ENCODE measurements at places on chromosomes 11 and 22. TPM values are rescaled to one million over a fixed set of nuclear protein-coding genes. Genes with fewer than 3 reads are reported as not detected.

DNA sequence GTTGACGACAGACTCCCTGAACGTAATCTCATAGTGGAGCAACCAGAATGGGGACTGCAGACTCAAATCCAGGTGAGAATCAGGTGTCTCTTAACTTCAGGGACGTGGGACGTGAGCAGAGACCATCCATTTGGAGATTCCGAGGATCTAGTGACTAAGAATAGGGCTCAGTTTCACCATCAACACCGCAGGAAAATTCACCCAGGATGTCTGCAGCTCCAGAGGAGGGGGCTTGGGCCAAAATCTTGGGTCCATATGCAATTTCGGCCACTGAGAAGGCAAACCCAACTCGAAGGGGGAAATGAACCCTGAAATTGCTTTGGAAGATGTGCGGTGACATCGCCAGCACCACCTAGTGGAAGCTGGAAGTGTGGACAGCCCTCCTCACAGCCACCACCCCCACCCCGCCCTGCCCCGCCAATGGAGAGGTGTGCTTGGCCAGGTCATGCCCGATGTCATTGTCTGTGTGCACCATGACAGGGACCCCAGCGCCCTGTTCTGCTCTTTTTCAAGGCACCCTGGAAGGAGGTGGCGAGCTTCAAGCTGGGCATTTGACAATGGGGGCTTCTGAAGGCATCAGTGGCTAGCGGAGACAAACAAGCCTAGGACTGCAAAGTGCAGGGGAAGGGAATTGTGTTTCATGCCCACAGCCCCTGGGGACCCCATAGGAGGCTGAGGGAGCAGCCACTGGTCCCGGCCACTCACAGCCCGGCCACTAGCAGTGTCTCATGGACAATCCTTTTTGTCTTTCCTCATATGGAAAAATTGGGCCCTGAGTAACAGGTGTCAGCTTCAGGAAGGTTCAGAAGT is 24.8 kb downstream of the APOL1 start:
- DNase-seq, result peak; percentile 65

DNA sequence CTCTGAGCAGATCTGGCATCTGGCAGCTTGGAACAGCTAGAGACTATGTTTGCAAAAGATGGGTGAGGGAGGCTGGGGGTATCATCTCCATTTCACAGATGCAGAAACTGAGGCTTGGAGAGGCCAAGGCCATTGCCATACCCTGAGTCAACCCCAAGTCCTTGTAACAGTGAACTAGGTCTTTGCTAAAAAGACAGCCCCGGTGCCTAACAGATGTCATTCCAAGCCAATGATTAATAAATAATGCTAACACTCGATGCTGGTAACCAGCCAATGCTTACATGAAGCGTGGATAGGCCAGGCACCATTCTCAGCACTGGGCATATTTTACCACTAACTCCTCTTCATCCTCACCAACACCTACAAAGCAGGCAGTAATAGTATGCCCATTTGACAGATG is 164.0 kb downstream of the MN1 start:
- no peak for DNase-seq

GRCh38 chr11:76526878-76527277 is 82.1 kb downstream of the EMSY start:
- no peak for DNase-seq

Gene OR5AK2
- total RNA-seq, result not detected

Gene VWCE
- 2.4 TPM for total RNA-seq

Gene ANGPTL5
- not detected for total RNA-seq

GRCh38 chr11:14027525-14027924 is 65.0 kb downstream of the SPON1 start:
- DNase-seq, result no peak

GRCh38 chr11:40602866-40603552 is 856.4 kb downstream of the LRRC4C start:
- DNase-seq, result no peak

- DNase-seq, result no peak
Measured at GRCh38 chr11:20022363-20023081, 137.8 kb downstream of the DBX1 start.

DNA sequence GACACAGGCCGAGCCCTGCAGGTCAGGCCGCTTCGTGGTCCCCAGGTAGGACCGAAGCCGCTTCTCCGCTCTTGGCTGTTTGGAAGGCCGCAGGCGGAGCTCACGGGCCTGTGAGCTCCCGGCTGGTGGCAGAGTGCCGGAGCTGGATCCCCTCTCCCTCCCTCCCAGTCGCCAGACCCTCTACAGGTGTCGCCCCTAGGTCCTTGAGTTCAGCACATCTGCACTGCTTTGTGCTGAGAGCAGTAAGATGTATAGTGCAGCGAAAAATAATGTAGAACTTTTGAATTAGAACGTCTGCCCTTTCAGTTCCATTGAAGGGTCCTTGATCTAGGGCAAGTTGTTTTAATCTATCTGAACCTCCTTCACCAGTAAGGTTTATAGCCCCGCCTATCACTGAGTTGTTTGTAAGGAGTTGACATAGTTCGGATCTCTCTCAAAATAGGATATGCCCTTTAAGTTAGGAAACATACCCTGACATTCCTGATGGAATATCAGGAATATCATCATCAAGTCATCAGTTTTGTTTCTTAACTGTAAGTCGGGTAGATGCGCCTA is 419 bp downstream of the ANKRD49 start:
- no peak for DNase-seq

- DNase-seq, result no peak
Measured at GRCh38 chr11:105245781-105246315, 106.3 kb upstream of the CARD18 start.

GRCh38 chr11:86174101-86175046 is 70.2 kb upstream of the EED start:
- DNase-seq, result no peak

DNA sequence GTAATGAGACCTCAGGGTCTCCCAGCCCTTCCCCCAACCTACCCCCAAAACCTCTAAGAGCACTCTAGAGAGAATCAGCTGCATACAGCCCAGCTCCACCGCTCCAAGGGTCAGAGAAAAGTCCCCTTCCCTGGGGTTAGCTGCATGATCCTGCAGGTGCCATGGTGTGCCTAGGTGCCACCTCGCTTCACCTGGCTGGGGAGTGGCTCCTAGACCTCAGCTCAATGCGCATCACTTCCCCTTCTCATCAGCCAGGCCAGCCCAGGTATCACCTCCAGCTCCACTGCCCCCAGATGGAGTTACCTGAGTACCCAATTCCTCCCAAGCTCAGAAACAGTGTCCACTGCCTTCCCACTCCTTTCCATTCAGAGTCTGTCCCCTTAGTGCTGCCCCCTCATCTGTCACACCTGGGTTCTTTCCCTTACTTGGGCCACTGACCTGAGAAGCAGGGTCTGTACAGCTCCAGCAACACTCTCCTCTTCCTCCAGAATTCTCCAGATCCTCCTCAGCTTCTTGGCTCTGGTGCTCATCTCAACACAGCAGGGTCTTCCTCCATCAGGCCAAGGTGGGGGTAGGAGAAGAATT is 1.3 kb downstream of the STARD10 start:
- no peak for DNase-seq

DNA sequence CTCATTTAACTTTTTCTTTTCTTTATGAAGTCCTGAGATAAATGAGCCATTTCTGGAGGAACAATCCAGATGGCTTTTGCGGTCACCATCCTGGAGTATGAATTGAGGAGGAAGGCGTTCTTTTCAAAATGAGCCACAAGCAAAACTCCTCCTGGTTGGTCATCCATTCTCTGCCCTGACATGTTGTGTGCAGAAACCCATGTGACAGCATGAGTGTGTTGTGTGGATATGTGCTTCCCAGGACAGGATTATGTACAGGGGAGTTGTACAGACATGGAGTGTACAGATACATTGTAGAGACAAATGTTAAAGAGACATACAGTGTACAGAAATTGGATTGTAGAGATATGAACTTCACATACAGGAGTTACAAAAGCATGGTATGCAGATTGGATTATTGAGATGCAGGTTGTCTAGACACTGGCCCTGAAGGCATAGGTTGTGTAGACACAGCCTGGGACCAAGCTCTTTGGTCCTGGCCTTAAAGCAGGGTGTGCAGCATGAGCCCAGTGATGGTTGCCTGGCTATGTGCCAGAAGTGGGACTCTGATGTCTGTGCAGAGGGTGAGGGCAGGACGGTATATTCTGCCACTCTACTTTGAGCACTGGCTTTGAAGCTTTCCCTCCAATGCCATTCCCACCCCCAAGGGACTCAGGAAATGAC is 178.5 kb upstream of the ZBED5 start:
- DNase-seq, result no peak

- no peak for DNase-seq
Measured at GRCh38 chr22:46936378-46936903, 174.0 kb downstream of the TBC1D22A start.

- DNase-seq, result no peak
Measured at GRCh38 chr11:36280531-36280930, 8.7 kb downstream of the COMMD9 start.

Gene TRPC6
- not detected for total RNA-seq

Data from activated naive CD8-positive, alpha-beta T cell treated with anti-CD3 and anti-CD28 coated beads, Interleukin-2, amount 10 ng/mL, durations not matched to agents 7 days and 5 days (primary cell).